ENCODE measurements at places on chromosomes 2 and 18.

DNA sequence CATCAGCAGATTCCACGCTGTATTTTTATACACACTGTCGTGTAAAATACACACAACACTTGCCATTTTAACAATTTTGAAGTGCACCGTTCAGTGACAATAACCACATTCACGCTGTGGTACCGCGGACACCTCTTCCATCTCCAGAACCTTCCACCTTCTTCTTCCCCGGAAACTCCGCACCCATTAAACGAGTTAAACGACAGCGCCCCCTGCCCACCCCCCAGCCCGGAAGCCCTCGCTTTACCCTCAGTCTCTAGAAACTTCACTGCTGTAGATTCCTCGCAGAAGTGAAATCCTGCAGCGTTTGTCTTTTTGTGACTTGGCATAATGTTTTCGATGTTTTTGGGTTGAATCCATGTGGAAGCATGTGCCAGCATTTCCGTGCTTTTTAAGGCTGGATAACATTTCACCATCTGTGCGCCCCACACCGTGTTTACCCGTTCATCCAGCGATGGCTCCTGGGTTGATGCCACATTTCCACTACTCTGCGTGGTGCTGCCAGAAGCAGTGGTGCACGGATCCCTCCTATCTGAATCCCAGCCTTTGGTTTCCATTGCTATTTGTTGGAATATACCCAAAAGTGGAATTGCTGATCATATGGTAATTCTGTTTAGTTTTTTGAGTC lies 32.0 kb upstream of the TMEM18 start:
- DNase-seq = no peak

- DNase-seq = no peak
Observed at GRCh38 chr2:46748735-46749531, 166.7 kb downstream of the MCFD2 start.

DNA sequence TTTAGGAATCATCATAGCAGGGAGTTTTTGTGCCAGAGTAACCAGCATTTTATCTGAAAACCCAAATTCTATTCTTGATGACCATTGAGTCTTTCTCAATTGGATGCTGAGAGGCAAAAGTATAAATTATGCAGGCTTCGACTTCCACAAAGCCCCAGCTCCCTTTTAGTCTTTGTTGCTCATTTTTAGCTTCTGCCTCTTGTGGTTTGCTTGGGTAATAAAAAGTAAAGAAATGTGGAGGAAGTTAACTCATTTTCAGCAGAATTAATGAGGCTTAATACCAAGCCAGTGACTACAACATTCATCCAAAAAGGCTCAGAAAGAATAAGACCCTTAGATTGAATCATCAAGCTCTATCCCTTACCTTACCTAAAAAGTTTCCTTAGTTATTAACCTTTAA lies 18.6 kb downstream of the ERMN start:
- DNase-seq = no peak

DNA sequence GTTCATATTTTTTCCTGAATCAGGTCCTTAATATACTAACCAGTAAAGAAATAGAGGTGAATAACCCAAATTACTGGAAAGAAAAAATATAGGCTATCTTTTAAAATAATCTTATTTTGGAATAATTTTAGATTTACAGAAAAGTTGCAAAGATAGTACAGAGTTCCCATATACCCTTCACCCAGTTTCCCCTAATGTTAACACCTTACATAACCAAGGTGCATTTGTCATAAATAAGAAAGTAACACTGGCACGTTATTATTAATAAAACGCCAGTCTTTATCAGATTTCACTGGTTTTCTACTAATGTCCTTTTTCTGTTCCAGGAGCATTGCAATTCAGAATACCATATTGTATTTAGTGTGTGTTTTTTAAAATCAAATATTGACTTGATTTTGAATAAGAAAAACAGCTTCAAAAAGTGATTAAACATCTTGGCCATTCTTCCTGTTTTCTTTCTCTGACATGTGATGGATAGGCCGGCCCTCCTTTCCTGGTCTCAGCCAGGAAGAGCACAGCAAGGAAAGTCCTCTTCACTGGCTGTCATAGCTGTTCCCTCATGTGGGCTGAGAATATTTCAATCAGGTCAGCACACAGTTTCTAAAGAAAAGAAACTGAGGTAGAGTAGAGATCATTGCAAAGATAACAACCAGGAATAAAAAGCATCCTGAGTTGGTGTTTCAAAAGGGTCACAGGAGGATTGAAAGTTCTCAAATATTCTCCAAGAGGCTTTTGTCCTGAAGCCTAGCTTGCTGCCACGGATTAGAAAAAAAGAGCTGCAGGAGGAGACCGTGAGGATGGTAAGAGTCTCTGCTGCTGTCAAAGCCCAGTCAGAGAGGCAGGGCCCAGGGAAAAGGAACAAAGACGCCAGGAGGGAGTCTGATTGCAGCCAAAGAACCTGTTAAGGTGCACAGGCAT lies 79.3 kb upstream of the ARL5A start:
- DNase-seq = no peak

DNA sequence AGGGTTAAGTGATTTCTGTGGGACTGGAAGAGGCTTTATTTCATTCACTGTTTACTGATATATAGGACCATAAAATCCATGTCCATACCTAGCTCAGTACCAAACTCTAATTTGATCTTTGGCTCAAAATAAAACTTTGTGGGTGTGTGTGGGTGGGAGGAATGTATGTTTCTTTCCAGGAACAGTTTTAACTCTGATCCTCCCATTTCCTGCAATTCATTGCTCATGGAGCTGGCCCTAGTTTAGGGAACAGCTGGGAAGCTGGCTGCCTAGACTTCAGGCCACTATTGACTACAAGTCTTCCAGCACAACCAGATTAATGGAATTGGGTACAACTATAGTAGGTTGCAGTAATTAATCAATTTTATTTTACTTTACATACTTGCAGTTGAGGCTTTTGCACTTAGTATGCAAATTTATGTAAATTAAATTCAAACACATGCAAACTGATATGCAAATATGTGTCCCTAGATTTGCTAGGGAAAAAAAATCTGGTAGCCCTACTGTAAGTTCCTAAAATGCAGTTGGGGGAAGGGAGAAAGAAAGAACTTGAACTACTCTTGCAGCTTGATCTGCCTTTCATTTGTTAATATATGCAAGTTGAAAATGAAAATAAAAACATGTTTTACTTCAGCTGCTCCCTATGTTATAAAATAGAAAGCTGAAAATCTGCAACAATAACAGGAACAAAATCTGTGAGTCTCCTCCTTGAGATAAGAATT lies 1070.3 kb upstream of the CELF4 start:
- no peak for DNase-seq

DNA sequence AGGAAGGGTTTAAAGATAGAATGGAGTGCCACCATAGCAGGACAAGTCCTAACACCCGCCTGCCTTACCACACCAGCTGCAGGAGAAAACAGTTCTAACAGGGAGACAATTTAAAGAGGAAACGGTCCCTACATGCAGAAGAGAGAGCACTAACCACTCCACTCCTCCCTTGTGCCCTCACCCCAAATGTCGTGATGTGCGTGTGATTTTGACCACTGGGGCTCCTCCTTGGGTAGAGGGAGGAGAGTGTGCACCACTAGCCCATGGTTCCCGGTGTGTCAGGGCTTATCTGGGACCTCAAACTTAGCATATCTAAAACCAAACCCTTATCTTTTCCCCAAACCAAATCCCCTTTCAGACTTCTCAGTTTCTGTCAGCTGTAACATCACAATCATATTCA lies 105.5 kb upstream of the CCDC68 start:
- no peak for DNase-seq
